Activated CD8-positive, alpha-beta T cell treated with anti-CD3 and anti-CD28 coated beads, Interleukin-2, amount 10 ng/mL, durations not matched to agents 7 days and 5 days (primary cell): ENCODE measurements at places on chromosomes 2 and 18.

- H3K36me3 ChIP-seq: peaks cover 11% of the 10 kb centered on the region
- DNase-seq: no peak
- H3K4me1 ChIP-seq: peaks cover 53% of the 10 kb centered on the region
These were observed 71.2 kb downstream of the EPAS1 start for GRCh38 chr2:46368401-46368800.

GRCh38 chr2:97355887-97356286 lies 233.8 kb downstream of the ANKRD36B start:
- no peak overlapping the region for H3K4me3 ChIP-seq
- no peaks in the 10 kb centered on the region for H3K4me1 ChIP-seq
- H3K27me3 ChIP-seq: peaks cover 31% of the 10 kb centered on the region
- no peak for DNase-seq
- H3K27ac ChIP-seq: no peak overlapping the region

GRCh38 chr2:23077596-23077995 lies 307.4 kb upstream of the KLHL29 start:
- H3K27ac ChIP-seq: no peak overlapping the region
- H3K4me3 ChIP-seq: no peak overlapping the region
- peaks cover 2% of the 10 kb centered on the region for H3K27me3 ChIP-seq
- no peaks in the 10 kb centered on the region for H3K36me3 ChIP-seq

DNA sequence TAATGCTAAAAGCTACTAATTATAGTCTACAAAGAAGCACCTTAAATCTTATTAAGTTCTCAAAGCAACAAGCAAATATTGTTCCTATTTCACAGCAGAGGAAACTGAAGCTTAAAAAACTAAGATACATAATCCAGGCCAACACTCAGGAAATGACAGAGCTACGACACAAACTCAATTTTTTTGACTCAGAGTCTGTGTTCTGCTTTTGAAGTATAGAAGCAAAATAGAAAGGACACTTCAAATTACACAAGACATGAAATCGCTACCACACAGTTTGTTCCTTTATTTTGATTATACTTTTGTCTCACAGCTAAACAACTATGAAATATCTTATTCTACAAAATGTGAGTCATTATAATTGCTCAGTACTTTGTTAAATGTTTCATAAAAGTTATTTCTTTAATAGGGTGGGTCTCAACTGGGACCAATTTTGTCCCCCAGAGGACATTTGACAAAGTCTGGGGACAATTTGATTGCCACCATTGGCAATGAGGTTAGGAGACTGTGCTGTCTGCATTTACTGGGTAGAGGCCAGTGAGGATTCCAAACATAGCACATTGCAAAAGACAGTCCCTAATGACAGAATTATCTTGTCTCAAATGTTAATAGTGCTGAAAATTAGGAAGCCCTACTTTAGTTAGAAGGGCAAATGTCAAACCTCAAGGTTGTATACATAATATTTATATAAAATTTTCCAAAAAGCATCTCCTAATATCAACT lies 101.5 kb upstream of the GRB14 start:
- no peak overlapping the region for H3K27ac ChIP-seq
- no peaks in the 10 kb centered on the region for H3K4me1 ChIP-seq
- no peaks in the 10 kb centered on the region for H3K27me3 ChIP-seq

GRCh38 chr18:46174342-46175041 lies 70.3 kb downstream of the HAUS1 start:
- H3K4me3 ChIP-seq: peak overlapping the region; percentile 97
- DNase-seq: peak; percentile 58
- peaks cover 56% of the 10 kb centered on the region for H3K4me1 ChIP-seq

DNA sequence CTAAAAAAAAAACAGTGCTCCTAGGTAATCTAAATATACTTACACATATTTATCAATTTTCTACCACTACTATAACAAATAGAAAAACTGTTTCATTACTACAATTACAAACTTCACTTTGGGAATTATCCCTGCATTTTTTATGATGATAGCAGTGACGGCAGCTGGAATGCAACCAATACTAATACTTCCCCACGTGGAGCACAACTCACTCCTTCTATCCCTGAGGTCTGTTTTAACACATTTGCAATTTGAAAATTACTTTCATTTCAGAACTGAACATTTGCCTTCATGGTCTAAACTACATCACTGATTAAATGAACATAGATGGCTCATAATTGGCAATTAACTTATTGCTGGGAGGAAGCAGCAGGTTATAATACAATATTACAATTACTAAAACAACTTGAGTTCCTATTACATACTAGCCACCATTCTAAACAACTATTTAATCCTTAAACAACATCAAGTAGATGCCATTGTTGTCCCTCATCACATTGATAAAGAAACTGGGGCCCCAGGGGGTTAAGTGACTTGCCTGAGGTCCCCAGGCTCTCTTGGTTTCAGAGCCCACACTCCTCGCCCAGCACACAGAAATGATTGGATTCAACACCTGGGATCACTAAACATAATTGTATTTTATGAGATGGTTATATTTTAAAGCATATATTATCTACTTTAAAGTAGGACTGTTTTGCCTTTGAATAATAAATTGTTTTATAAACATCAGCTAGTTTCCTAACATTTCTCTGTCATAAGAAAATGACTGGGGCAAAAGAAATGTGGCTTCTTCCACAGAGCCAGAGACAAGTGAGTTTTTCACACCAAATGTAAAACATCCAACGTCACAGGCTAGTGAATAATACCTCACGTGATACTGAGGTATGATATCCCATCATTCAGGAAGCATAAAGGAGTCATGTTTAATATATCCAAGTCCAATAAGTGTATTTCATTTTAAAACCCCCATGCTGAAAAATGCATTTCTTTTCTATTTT lies 6.2 kb downstream of the COLEC12 start:
- no peaks in the 10 kb centered on the region for H3K4me1 ChIP-seq
- no peaks in the 10 kb centered on the region for H3K36me3 ChIP-seq
- H3K27me3 ChIP-seq: peaks cover 20% of the 10 kb centered on the region
- H3K4me3 ChIP-seq: no peak overlapping the region
- H3K27ac ChIP-seq: no peak overlapping the region

- H3K4me1 ChIP-seq: no peaks in the 10 kb centered on the region
- no peaks in the 10 kb centered on the region for H3K27me3 ChIP-seq
- no peak for DNase-seq
- no peak overlapping the region for H3K4me3 ChIP-seq
These were observed 1600.0 kb upstream of the ACVR2A start for GRCh38 chr2:146244830-146245229.
